ENCODE measurements at places on chromosomes 16 and 17.

DNA sequence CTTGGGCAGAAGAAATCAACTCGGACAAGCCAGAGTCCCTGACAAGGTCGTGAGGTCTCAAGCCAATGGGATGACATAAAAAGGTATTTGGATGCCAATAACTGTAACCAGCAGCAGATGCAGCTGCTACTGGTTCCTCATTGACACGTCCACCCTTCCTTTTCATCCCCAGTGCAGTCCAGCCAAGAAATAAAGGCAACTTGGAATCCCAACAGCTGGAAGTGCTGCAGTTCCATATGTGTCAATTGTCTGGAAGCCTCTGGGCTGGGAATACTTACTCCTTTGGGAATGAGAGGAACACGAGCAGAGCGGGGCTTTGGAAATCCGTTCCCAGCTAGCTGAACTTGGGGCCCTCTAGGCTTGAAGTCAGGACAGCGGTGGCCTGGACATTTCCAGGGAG, 360.4 kb upstream of the ZFHX3 start:
- DNase-seq: no peak

DNA sequence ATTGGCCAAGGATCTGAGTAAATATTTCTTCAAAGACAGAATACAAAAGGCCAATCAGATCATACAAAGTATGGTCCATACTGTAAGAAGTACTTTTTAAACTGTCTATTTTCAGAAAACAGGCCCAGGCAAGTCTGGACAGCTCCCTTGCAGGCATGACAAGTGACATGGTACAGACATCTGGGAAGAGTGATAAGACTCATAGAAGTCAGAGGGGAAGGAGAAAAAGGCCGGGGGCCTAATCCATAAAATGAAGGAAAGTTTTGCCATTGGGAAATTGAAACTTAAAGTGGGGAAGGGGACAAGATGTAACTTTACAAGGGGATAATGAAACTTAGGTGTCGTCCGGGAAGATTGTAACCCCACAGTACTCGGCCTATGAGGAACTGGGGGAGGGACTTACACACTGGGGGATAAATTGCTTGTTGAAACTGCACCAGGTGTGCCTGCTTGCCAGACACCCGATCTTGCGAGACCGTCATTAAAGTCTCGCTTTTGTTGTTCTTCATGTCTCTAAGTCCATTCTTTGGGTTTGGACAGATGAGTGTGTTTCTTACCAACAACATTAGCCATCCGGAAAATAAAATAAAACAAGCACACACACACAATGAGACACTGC, 684.0 kb downstream of the CDH11 start:
- no peak for DNase-seq

DNA sequence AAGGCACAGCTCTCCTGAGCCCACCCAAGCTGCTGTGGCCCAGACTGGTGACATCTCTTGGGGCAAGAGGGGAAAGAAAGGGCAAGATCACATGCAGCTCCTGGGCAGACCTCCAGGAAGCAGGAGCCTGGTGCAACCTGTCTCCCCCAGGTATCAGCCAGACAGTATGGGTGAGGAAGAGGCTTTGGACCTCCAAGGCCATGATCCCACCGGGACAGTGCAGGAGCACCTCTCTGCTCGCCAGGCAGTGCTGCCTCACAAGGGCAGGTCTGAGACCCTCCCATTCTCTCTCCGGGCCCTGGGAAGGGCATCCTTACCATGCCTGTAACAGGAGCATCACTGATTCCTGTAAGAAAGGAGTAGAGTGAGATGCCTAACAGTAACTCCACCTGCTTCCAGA, 25.6 kb upstream of the COG7 start:
- DNase-seq: no peak

DNA sequence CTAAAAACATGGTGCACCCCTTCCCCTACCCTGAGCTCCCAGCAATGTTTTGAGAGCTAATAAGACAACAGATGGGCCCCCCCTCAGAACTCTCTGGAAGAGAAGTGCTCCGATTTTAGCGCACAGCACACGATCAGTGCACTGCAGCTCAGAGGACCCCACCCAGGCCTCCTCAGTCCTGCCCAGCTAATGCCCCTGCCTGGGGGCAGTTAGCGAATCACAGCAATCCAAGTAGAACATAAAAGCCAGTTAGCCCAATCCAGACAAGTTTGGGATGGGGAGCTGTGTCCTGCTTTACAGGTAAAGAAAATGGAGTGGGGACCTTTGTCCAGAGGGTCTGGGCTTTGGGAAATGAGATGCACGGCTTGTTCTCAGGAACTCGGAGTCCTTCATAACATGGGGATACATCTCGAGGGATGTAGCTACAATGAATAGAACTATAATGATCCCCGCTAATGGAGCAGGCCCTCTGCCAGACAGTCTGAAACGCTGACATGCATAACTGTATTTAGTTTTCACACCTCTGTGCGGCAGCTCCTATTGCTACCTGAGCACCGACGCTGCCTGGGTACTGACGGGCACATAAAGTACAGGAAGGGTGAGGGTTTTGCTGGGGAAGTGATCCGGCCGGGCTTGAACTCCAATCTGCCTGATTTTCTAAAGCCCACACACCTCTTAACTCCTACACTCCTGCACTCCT, 29.7 kb upstream of the CDC42EP4 start:
- DNase-seq: no peak

GRCh38 chr17:82011617-82012187, 11.0 kb downstream of the CENPX start:
- no peak for DNase-seq

GRCh38 chr17:77563439-77564102, 394.9 kb upstream of the TNRC6C start:
- DNase-seq: no peak

- no peak for DNase-seq
Observed at GRCh38 chr17:8039611-8040168, 831 bp downstream of the ALOX15B start.

- no peak for DNase-seq
Observed at GRCh38 chr17:69719474-69720048, 305.1 kb downstream of the MAP2K6 start.
